Pulmonary artery endothelial cell (primary cell): ENCODE measurements at places on chromosomes 2 and 18. TPM values are rescaled to one million over a fixed set of nuclear protein-coding genes. Genes with fewer than 3 reads are reported as not detected.

- DNase-seq = no peak
Measured at GRCh38 chr2:241014224-241014623, 15.8 kb downstream of the SNED1 start.

UGT1A10 gene
- total RNA-seq = not detected in 2 replicates

FBXO41 gene
- 0.56 and 0.66 TPM in 2 replicates for total RNA-seq

DNA sequence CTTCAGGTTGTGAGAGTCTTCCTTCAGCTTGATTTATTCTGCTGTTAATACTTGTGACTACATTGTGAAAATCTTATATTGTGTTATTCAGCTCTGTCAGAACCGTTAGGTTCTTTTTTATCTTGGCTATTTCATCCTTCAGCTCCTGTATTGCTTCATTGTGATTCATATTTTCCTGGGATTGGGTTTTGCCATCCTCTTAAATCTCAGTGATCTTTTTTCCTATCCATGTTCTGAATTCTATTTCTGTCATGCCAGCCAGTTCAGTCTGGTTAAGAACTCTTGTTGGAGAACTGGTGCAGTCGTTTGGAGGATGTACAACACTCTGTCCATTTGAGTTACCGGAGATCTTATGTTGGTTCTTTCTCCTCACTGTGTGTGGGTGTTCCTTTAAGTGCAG lies 19.1 kb downstream of the MSTN start:
- DNase-seq = no peak

GRCh38 chr2:42102024-42102590 lies 54.3 kb downstream of the PKDCC start:
- DNase-seq = no peak

GRCh38 chr2:119678021-119678656 lies 862 bp upstream of the TMEM177 start:
- no peak for DNase-seq

GRCh38 chr18:54769526-54770464 lies 58.5 kb upstream of the RAB27B start:
- DNase-seq = no peak

POTEJ gene
- total RNA-seq = 0.04 and 0.07 TPM in 2 replicates

DNA sequence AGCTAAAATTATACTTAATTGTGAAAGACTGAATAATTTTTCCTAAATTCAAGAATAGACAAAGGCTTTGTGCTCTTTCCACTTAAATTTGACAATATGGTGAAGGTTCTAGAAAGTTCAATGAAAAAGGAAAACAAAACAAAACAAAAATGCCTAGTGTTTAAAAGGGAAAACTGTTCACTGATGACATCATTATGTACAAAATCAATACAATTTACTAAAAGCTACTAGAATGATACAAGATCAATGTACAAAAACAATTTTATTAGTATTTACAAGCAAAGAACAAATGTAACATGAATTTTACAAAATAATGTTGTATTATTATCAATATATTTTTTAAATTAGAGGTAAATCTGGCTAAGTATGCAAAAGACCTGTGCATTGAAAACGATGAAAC lies 499.1 kb upstream of the FSIP2 start:
- no peak for DNase-seq

DNA sequence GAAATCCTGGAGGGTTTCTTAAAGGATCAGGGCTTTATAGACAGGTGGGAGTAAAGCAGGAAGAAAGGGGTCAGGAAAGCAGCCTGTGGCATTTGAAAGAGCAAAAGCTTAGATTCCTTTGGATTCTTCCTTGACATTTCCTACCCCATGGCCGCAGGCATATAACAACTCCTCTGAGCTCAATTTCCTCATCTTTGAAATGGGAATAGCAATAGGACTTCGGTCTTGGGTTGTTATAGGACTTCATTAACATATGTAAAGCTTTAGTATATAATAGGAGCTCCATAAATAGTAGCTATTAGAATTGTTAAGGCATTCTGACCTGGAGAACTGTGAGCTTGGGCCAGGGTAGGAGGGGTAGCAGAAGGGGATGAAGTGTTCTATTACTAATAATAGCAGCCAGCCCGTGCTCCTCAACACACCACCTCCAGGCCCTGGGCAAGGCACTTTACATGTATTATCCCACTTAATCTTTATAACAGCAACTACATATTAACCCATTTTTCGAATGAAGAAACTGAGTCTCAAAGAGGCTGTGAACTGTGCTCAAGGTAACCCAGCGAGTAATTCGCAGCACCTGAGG lies 10.6 kb downstream of the ZFP36L2 start:
- DNase-seq = no peak

ATOH8 gene
- 5.7 and 23.8 TPM in 2 replicates for total RNA-seq

- no peak for DNase-seq
Measured at GRCh38 chr18:23135550-23136325, 453 bp downstream of the CABLES1 start.

SYT4 gene
- total RNA-seq = not detected in 2 replicates

DNA sequence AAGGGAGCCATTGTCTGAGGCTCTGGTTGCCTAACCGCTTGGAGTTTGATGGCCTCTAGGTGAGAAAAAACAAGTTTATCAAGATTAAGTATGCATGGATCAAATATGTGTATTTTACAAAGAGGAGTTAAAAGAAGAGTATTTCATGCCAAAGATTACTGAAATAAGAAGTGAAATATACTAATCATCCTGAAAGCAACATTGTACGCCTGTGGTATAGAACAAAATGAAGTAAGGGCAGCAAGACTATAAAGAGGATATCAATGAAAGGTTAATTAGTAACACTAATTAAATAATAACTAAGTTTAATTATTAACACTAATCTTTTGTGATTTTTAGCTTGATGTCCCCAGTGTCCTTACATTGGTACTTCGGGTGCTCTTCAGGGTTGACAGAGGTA lies 276.7 kb downstream of the CALCRL start:
- DNase-seq = no peak

AOX1 gene
- 3.4 and 14.5 TPM in 2 replicates for total RNA-seq

GRCh38 chr18:28086670-28087552 lies 90.0 kb downstream of the CDH2 start:
- no peak for DNase-seq

GRCh38 chr2:45706033-45706432 lies 54.6 kb downstream of the PRKCE start:
- DNase-seq = no peak

DNA sequence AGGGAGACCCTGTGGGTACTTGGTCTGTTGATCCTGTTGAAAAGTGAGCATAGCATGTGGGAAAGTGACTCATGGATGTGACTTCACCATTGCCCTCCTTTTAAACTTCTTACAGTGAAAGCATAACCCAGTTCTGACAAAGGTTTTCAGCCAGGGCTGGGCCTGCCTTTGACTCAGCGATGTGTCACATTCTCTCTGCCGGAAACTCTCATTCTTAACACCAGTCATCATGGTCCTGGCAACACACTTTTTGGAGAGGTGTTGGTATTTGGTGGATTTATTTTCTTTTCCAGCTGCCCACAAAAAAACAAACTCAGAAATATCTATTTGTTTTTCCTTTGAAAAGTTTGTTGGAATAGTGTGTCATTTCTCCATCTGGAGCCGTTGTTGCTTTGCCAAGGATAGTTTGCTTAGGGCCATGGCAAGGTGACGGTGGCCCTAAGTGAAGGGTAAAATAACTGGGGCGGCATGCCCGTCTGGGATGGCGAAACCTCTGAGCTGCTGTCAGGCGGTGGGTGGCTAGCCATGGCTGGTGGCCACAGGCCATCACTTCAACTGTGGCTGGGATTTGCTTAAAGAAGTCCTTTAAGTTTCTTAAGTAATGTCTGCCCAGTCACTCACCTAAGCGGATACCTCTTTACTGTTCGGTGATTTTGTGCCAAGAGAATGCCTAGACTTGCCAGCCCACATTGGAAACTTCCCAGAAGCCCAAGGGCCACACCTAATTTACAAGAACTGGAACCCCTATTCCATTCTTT lies 123.3 kb downstream of the LTBP1 start:
- DNase-seq = peak; percentile 91

- no peak for DNase-seq
Measured at GRCh38 chr2:109351164-109351756, 222.3 kb downstream of the SH3RF3 start.

DNA sequence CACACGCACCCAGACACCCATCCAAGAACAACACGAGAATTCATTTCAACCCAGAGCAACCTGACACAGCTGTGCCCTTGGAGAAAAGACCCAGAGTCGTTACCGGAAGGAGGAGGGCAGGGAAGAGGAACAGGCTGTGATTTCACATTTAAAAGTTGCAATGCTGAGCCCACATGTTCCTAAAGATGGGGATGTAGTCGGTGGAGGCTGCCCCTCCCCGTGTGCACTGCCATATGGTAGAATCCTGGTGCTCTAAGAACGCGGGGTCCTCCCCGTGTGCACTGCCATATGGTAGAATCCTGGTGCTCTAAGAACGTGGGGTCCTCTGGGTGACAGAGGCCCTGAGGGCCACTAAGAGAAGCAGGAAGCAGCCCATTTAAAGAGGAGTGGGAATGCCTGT lies 10.9 kb downstream of the MTERF4 start:
- no peak for DNase-seq

EIF2AK3 gene
- total RNA-seq = 20.8 and 26.1 TPM in 2 replicates

DNA sequence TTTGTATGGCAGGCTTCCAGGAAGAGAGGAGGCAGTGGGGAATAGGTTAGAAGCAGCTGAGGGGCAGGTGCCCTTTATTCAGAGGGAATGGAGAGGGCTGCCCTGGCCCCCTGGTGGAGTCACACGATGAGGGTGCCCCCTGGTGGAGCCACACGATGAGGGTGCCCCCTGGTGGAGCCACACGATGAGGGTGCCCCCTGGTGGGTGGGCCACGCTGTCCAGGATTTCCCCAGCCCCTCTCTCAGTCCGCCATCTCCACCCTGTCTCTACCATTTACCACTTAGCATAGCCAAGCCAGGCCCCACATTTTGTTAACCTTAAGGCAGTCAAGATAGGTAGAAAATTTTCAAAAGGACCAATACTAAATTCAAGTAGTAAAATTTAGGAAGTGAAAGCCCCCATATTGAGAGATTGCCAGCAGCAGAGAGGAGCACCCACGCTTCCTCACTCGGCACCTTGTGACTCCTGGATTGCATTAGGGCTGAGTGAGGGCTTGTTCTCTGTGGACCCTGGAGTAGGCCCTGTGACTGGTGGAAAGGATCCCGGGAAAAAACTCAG lies 10.4 kb upstream of the FAM228A start:
- no peak for DNase-seq

DNA sequence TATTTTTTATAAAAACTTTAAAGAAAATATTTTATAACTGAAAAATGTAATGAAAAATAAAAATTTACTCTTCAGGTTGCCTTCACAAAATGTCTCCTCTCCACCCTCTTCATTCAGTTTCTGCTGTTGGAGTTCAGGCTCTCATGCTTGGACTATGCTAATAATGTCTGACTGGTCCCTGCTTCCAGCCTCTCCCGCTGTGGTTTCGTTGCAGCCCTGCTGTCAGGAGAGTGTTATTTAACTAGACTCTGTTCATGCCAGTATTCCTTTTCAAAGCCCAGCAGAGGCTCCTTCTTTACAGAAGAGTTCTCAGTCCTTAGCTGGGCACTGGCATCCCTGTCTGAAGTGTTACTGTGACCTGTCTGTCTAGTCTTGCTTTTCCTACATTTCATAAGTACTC lies 40.4 kb downstream of the CLIP4 start:
- DNase-seq = no peak

RESP18 gene
- total RNA-seq = not detected in 2 replicates

DNA sequence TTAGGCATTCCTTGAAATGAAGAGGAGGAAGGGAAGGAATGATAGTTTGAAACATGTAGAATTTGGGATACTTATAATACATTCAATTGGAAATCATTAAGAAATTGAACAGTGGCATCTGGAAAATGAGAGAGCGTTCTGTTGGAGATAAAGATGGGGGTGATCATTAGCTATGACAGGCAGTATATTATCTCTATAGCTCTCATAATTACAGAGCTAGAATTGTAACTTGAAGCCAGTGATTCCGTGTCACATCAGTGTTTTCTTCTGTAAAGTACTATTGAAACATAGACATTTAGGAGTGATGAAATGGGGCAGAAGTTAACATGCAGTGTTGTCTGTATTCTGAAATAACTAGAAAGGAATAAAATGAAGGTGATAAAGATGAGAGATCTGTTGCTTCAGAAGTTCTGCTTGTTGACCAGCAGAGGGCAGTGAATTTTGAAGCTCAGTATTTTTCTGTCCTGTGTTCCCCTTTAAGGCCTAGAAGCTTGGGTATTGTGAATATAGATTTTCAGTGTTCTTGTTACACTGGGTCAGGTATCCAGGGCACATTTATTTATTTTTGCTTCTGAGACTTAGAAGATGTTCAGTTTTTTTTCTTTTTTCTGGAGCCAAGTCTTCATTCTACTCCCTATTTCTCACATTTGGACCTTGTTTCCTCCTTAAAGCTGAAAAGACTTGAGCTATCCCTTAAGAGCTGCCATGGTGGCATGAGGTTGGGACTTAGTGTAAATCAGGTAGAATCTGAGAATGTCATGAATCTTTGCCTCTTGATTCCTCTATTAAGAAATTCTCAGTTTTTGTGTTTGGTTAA lies 157.4 kb downstream of the TAF4B start:
- peak; percentile 24 for DNase-seq

GRCh38 chr2:68971591-68972231 lies 2.7 kb upstream of the GKN1 start:
- no peak for DNase-seq

- no peak for DNase-seq
Measured at GRCh38 chr2:179746981-179747380, 114.4 kb downstream of the ZNF385B start.

DNA sequence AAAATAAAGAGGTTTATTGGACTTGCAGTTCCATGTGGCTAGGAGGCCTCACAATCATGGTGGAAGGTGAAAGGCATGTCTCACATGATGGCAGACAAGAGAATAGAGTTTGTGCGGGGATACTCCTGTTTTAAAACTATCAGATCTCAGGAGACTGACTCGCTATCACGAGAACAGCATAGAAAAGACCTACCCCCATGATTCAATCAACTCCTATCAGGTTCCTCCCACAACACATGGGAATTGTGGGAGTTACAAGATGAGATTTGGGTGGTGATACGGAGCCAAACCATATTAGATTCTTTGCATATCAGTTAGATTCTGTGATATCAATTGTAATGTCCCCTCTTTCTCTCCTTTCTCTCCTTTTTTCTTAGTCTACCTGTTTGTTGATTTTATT lies 1178.7 kb upstream of the LRRTM1 start:
- no peak for DNase-seq

DNA sequence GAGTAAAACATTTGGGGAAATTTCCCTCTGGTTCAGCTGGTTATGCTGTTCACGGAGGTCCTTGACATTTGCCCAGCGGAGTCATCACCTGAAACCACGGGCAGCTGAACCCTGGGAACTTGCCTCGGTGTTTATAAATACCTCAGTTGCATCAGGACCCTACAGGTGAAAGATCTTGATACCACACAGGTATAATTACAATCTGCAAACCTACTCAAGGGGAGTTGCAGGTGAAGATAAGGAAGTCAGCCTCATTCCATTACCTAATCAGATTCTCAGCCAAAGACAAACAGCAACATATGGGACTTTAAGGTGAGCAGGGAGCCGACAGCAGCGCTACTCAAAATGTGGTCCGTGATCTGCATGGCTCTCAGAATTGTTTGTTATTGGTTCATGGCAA lies 37.0 kb upstream of the ATIC start:
- DNase-seq = no peak

INPP1 gene
- 14.4 and 15.4 TPM in 2 replicates for total RNA-seq

SGO2 gene
- 7.0 and 18.2 TPM in 2 replicates for total RNA-seq

- no peak for DNase-seq
Measured at GRCh38 chr2:142308744-142309143, 177.9 kb upstream of the LRP1B start.
